ENCODE measurements at places on chromosomes 6 and 20.

DNA sequence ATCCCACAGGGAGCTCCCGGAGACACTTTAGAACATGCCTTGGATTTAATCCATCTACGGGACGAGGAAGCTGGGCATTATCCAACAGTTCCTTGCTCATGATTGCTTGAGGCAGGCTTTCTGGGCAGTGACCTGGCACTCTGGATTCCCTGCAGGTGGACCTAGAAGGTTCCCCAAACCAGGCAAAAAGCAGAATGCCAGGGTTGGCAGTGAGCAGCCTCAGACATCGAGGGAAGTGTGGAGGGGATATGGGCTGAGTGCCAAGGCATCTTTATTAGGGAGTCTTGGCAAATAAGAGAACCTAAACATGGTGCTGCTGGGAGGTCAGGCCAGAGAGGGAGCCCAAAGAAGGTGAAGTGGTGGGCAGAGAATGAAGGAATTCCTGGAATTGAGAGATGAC is 158.5 kb downstream of the CD83 start:
- peaks cover 18% of the 10 kb centered on the region for H3K36me3 ChIP-seq
- H3K4me3 ChIP-seq, result no peak overlapping the region
- peak overlapping the region; percentile 92 for H3K27ac ChIP-seq
- H3K27me3 ChIP-seq, result no peaks in the 10 kb centered on the region
- no peak for DNase-seq

- no peak for DNase-seq
- no peak overlapping the region for H3K4me3 ChIP-seq
- peaks cover 17% of the 10 kb centered on the region for H3K27me3 ChIP-seq
- H3K36me3 ChIP-seq, result no peaks in the 10 kb centered on the region
- H3K27ac ChIP-seq, result no peak overlapping the region
- H3K4me1 ChIP-seq, result peaks cover 10% of the 10 kb centered on the region
Measured at GRCh38 chr6:44214307-44214706, 2.4 kb upstream of the MYMX start.

GRCh38 chr6:46940433-46941226 is 18.9 kb upstream of the ADGRF5 start:
- no peaks in the 10 kb centered on the region for H3K4me1 ChIP-seq
- H3K36me3 ChIP-seq, result no peaks in the 10 kb centered on the region
- H3K27me3 ChIP-seq, result peaks cover 1% of the 10 kb centered on the region
- no peak for DNase-seq
- H3K4me3 ChIP-seq, result no peak overlapping the region
- H3K27ac ChIP-seq, result no peak overlapping the region

DNA sequence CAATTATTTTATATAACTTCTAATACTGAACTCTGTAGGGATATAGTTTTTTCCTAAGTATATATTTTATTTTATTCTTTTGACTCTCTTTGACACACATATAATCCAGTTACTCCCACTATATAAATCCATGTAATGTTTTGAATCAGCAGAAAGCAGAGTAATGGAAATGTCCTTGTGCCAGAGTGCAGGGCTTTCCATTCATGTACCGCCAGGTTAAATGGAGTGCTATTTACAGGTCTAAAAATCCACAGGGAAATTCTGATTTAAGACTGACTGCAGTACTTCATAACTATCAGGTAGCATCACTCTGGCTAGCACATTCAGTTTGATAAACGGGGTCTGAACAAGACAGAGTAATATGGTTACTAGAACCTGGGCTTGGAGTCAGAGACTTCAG is 626.8 kb downstream of the COL12A1 start:
- no peaks in the 10 kb centered on the region for H3K4me1 ChIP-seq
- no peaks in the 10 kb centered on the region for H3K36me3 ChIP-seq
- no peak for DNase-seq
- H3K27ac ChIP-seq, result no peak overlapping the region
- no peaks in the 10 kb centered on the region for H3K27me3 ChIP-seq

DNA sequence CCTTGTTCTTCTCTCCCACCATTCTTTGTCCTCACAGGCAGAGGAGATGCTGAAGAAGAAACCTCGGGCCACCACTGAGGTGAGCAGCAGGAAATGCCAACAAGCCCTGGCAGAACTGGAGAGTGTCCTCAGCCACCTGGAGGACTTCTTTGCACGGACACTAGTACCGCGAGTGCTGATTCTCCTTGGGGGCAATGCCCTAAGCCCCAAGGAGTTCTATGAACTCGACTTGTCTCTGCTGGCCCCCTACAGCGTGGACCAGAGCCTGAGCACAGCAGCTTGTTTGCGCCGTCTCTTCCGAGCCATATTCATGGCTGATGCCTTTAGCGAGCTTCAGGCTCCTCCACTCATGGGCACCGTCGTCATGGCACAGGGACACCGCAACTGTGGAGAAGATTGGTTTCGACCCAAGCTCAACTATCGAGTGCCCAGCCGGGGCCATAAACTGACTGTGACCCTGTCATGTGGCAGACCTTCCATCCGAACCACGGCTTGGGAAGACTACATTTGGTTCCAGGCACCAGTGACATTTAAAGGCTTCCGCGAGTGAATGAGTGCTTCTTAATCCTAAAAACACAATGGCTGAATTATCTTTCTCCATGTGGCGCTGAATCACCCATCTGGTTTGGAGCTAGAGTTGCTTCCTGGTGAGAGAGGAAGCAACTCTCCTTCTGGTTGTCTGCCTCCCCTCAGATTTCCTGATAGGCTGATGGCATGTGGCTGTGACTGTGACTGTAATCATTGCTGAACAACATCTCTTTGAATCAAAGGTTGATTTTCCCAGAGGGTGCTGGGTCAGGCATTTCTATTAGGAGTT is 4.6 kb downstream of the MAD2L1BP start:
- H3K4me3 ChIP-seq, result no peak overlapping the region
- H3K27me3 ChIP-seq, result no peaks in the 10 kb centered on the region
- no peak for DNase-seq
- H3K27ac ChIP-seq, result no peak overlapping the region
- peaks cover 50% of the 10 kb centered on the region for H3K36me3 ChIP-seq

Measured in activated T-helper 2 cell treated with anti-CD3 and anti-CD28 coated beads, Interferon-gamma antibody, Interleukin-2, Interleukin-4, amounts not matched to agents 10 μg/mL and 5 μg/mL and 100 μg/mL, durations not matched to agents 14 hours and 24 hours and 36 hours (primary cell).